ENCODE measurements at places on chromosomes 7 and 10.

- DNase-seq: no peak
Observed at GRCh38 chr10:96843823-96844222, 11.7 kb downstream of the LCOR start.

GRCh38 chr7:102117743-102118142 lies 168.9 kb upstream of the SH2B2 start:
- DNase-seq: no peak

DNA sequence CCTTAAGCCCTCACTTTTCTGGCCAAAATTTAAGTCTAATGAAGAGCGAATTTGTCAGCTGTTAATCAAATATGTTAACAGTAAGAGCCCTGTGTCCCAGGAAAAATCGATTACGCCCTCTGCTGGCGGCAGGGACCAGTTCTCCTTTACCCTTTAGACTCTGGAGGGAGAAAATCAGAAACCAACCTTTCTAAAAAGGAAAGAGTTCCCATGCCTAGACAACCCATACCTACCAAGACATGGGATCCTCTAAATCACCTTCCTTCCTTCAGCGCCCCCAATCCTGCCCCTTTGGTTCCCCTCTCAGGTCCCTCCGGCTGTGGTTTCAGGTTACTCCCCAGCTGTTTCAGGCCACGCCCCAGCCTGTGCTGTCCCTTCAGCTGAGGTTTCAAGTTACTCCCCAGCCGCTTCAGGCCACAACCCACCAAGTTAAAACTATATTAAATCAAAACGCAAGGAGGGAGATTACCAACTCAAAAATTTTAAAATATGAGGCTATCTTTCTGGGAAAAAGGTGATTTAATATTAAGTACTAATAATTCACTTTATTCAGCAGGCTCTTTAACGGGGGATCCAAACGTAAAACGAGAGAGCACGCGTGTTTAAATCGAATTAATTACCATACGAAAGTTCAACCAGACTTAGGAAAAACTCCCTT lies 1.4 kb upstream of the AKR1B15 start:
- DNase-seq: peak; percentile 62

DNA sequence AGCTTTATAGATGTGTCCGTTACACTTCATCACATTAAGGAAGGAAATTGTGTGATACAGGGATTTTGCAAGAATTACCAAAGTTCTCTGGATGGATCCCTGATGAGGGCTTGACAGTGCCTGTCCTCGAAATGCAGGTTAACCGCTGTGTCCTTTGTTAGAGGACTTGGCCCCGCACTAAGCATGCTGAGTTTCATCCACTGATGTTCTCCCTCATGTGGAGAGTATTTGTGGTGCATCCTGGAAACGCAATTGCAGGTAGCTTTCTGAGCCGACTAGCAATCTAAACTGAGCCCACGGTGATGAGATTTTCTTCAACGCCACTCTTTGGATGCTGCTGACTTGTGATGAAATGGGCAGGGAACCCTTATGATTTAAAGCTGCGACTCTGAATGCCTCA lies 71.9 kb upstream of the STK17A start:
- DNase-seq: no peak
